T-helper 17 cell (primary cell): ENCODE measurements at places on chromosomes 1 and 21. TPM values are rescaled to one million over a fixed set of nuclear protein-coding genes. Genes with fewer than 3 reads are reported as not detected.

GRCh38 chr1:183368213-183369108 lies 49.7 kb downstream of the NMNAT2 start:
- no peak for DNase-seq

- DNase-seq, result no peak
Measured at GRCh38 chr1:58251430-58252073, 295.0 kb downstream of the OMA1 start.

- DNase-seq, result no peak
Measured at GRCh38 chr1:163346326-163346870, 24.6 kb downstream of the NUF2 start.

DNA sequence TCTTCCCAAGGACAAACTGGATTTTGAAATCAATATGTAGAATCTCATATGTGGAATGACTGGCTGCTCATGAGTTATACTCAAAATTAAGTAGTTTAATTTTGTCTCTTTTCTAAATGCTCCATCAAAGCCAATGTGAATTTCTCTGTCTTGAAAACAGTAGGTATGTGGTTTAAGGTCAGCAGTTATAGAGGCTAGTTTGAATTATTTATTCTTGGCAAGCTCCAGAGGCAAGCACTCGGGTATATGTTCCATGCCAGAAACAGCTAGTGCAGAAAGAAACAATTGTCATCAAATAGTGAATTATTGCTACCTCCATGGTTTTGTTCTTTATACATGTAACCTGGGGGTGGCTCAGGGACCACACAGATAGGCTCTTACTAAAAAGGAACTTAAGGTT lies 63.5 kb downstream of the LRIG2 start:
- no peak for DNase-seq

DNA sequence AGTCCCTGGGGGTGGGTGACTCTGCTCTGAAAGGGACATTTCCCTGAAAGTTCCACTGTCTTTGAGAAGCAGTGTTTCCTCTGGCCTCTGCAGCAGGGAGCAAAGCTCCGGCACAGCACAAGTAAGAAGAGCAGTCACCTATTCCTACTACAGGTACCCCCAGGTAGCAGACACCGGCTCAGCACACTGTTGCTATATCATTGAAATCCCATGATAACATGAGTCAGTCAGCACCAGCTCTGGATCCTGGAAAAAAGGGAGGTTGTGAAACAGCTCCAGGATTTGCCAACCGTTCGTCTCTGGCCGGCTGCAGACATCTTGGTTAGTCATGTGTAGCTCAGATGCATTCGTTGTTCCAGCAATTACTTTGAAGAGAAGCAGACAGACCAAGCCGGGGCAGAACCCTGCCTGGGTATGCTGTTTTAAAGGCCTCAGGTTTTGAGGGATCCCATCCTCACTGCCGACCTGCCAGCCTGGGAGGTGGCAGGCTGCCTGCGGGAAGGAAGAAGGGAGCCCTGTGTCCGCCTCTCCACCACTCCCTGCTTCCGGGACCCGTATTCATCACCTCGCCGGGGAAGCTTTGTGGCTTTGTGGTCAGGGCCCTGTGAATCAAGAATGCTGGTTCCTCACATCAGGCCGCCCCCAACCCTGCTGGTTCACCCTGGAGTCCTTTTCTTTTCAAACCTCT lies 139.2 kb downstream of the CLIC6 start:
- DNase-seq, result peak; percentile 7

DNA sequence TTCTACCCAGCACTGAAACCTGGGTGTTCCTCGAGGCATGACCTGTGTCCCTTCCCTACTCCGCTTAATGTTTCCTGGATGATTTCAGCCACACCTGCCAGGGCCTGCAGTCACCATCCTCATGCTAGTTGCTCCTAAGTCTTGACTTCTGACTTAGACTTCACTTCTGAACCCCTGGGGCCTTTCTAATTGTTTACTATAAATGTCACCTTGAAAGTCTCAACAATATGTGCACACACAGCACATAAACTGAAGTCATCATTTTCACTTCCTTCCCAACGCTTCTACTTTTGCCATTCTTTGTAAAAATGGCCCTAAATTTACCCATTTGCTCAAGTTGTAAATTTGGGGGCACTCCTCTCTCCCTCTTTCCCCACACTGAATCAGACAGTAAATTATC lies 141.1 kb downstream of the DYRK1A start:
- DNase-seq, result no peak

DNA sequence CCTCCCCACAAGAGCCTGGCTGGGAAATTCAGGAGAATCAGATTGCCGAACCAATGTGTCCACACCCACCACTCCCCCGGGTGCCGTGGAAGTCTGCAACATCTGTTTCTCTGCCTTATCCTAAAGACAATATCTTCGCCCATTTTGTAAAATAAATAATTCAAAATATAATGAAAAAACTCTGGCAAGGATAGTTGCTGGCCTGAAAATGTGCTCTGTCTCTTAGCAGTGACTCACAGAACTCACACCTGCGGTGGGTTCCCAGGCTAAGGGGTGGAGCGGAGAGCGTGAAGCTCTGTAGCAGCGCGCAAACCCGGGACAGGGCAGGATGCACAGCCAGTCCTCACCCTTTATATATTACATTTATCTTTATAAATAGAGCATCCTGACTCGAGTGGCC lies 99.9 kb downstream of the COLGALT2 start:
- DNase-seq, result no peak

GRCh38 chr1:44777969-44778635 lies 2.8 kb downstream of the RPS8 start:
- DNase-seq, result no peak

DNA sequence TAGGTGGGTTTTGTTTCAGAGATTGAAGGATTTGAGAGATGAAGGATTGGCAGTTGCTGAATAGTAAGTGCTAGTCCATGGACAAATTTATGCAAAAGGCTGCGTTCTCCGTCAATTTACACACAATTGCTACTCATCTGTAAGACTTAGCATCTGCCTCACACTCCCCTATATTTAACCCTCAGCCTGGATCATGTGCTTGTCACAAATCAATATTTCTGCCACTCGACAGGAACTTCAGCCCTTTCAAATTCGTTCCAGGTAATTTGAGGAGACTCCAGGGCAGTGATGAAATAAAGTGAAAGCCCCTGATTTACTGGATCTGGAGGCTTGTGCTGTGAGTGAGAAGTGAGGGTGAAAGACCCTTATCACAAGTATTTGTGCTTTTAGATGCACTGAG lies 105.6 kb upstream of the UBE2U start:
- DNase-seq, result no peak

DNA sequence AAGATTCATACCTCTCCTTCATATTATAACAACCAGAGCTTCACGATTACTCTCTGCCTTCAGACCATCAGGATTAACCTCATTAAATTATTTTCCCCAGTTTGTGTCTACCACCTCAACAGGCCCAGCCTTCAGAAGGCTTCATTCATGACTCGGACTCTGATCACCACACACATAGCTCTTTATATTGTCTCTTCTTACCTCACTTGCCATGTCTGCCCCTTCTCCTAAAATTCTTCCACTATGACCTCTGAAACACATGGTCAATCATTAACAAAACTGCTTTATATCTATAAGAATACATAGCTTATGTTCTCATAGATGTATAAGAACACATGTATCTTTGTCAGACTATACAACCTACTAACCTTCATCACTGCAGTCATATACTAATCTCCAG lies 79.8 kb downstream of the USP1 start:
- no peak for DNase-seq

GRCh38 chr1:47627471-47628370 lies 189.9 kb downstream of the FOXD2 start:
- no peak for DNase-seq

DNA sequence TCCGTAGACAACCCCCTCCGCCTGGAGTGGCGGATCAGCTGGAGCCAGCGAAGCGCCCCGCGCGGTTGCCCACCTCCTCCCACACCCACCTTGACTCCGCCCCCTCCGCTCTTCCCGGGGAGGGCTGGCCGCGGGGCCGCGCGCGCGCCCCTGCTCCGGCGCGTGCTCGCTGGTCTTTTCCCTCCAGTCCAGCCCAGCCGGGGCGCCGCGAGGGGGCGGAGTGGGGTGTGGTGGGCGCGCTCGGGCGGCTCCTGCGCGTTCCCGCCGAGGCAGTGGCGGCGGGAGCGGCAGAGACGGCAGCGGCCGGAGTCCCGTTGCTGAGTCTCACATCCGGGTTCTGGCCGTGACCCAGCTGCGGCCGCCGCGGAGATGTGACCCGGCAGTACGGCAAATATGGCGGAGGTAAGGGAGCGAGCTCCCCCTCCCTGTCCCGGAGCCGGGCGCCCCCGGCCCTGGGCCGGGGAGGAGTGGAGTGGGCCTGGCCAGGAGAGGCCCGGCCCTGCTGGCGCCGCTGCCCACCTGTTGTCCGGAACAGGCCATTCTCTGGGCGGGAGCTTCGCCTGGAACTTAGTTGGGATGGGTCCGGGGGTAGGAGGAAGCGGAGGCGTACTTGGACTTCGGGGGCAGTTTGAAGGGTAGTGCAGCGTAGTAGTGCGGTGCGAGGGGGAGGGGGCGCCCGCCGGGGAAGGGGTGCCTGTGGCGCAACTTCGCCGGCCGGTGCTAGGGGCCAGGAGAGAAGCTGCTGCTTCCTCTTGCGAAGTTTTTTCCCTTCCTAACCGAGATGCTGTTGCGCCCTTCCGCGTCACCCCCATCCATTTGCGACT lies 5.4 kb downstream of the MIER1 start:
- DNase-seq, result peak; percentile 97

- DNase-seq, result no peak
Measured at GRCh38 chr1:168498159-168498631, 45.6 kb downstream of the XCL2 start.

GRCh38 chr1:10510520-10511493 lies 36.1 kb downstream of the PEX14 start:
- peak; percentile 17 for DNase-seq

DNA sequence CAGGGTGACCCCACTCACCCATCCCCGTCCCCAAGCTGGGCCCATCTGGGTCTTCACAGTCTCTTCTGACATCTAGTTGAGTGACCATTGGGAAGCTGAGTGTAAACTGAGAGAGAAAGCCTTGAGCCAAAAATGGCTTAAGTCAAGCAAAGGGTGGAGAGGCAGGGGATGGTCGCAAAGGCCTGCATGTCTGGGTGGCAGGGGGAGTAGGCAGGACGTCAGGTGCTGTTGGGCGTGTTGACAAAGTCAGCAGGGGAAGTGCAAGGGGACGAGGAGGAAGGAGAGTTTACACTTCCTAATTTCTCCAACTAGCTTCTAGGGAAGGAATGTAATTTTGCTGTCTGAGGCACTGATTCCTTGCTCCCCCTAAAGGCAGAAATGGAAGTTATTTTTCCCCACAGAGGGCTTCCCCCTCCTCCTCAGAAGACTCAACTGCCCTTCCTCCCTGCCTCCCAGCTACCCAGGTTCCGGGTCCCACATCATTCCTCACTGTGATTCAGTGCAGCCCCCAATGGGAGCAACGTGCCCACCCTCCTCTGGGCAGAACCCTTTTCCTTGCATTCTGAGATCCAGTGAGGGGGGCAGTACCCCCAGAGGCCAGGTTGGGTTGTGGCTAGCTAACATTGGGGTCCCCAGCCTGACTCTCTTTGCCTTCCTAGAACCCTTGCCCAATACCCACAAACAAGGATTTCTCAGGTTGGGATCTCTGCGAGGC lies 1.2 kb upstream of the ADORA1 start:
- no peak for DNase-seq

DNA sequence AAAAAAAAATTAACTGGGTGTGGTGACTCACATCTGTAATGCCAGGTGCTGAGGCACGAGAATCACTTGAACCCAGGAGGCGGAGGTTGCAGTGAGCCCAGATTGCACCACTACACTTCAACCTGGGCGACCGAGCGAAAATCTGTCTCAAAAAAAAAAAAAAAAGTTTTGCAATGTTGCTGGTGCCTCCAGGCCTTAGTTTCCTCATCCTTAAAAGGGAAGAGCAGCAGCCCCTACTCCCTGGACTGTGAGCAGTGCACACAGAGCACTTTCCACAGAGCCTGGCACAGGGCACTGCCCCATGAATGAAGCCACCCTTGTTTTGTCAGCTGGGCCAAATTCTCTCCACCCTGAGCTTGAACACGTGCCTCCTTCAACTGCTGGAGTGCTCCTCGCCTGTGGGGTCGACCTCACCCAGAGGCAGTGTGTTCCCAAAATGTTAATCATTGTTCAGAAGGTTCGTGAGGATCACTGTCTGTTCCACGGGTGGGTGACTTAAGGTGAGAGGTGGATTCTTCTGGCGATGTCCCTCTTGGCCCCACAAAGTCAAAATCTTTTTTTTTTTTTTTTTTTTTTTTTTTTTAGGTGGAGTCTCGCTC lies 152.1 kb upstream of the TMEM51 start:
- no peak for DNase-seq

GRCh38 chr1:19209439-19209989 lies 552 bp downstream of the UBR4 start:
- no peak for DNase-seq

DNA sequence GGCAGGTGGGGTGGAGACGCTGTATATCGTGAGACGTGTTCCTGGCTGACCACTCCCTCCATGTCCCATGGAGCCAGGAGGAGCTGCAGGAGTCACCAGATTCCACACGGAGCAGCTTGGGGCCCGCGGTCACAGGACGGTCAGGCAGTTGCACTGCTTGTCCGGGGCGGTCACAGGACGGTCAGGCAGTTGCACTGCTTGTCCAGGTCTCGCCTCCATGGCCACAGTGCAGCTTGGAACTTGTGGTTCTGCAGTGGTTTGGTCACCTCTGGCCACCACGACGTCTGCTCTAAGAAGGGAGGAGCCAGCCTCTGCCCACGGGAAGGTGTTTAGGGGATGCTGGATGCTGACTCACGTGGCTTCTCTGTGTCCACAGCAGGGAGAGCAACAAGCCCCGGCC lies 33.0 kb downstream of the SLX9 start:
- no peak for DNase-seq

GRCh38 chr1:36080236-36080635 lies 3.7 kb upstream of the TEKT2 start:
- DNase-seq, result no peak

DNA sequence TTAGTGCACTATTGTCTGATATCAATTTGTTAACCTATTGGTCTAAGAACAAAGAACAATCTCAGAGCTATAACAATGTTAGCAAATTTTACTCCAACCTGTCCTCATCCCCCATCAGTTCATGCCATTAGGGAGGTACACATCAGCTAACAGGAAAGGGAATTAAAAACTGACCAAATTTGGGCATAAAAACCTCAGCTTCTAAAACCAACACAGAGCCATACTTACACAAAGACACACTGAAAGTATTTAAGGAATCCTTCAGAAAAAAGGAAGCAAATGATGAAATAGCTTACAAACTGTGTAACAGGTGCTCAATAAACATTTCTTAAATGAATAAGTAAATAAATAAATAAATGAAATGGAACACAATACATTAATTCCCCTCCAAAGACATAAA lies 89.2 kb downstream of the TTLL7 start:
- no peak for DNase-seq

GRCh38 chr1:55868026-55868425 lies 652.9 kb upstream of the USP24 start:
- no peak for DNase-seq

GRCh38 chr1:113929750-113930498 lies 800 bp downstream of the HIPK1 start:
- DNase-seq, result peak; percentile 72

- peak; percentile 58 for DNase-seq
Measured at GRCh38 chr1:156746728-156747631, 4.5 kb downstream of the HDGF start.

- DNase-seq, result no peak
Measured at GRCh38 chr1:56788102-56788501, 31.1 kb downstream of the FYB2 start.

The FMO5 gene
- total RNA-seq, result 1.7 TPM

The DNAJC8 gene
- 58.4 TPM for total RNA-seq

The CFAP74 gene
- total RNA-seq, result not detected

The DNAJC28 gene
- not detected for total RNA-seq

The KCNH1 gene
- not detected for total RNA-seq

The ZNF496 gene
- total RNA-seq, result 8.1 TPM

The SF3B4 gene
- 47.2 TPM for total RNA-seq

The PROK1 gene
- total RNA-seq, result not detected

The CELA2A gene
- total RNA-seq, result not detected

The CFHR1 gene
- total RNA-seq, result not detected
